Suppressor macrophage (primary cell): ENCODE measurements at places on chromosomes 2 and 18.
A peak's percentile ranks its signal among the peaks of the same experiment; 100 is the strongest.

GRCh38 chr2:217289907-217290280 lies 430.0 kb upstream of the TNP1 start:
- no peak for DNase-seq

- peak; percentile 85 for DNase-seq
Observed at GRCh38 chr2:219308142-219309101, 779 bp downstream of the PTPRN start.

- DNase-seq, result peak; percentile 88
Observed at GRCh38 chr2:35447215-35447614, 908.4 kb upstream of the CRIM1 start.

GRCh38 chr2:233217892-233218377 lies 33.5 kb upstream of the ATG16L1 start:
- peak; percentile 31 for DNase-seq

GRCh38 chr18:74451148-74451547 lies 6.0 kb downstream of the DIPK1C start:
- DNase-seq, result no peak

GRCh38 chr18:11981543-11982366 lies 448 bp downstream of the IMPA2 start:
- DNase-seq, result peak; percentile 37

DNA sequence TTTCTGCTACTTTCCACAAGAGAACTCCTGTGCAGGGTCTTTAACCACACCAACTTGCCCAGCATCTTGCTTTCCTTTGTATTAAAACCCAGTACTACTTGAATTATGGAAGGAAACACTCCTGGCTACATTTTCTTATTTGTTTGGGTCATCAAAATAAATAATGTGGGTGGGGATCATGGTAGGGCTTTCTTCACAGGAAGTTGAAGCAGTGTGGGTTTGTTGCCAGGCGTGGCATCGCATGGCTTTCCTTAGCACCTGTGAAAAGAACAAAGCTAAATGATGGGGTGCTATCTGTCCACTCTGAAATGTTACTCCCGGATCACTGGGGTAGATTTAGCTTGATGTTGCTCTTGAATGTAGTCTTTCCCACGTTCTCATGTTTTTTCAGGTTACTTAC lies 18.7 kb downstream of the ARHGAP25 start:
- DNase-seq, result no peak

- peak; percentile 20 for DNase-seq
Observed at GRCh38 chr2:63488118-63488713, 100.1 kb downstream of the WDPCP start.

DNA sequence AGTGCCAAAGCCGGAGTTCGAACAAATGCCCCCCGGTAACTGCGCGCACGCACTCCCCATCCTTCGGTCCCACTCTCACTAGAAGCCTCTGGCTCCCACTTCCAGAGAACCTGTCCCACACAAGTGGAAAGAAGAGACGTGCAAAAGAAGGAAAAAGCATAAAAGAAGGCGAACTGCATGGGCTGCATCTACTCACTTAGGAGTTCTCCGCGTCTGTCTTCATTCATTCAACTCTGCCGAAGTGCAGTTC lies 312 bp downstream of the NR4A2 start:
- DNase-seq, result no peak

- no peak for DNase-seq
Observed at GRCh38 chr2:96534141-96534540, 2.4 kb upstream of the ARID5A start.

GRCh38 chr2:56505885-56506284 lies 322.1 kb downstream of the CCDC85A start:
- no peak for DNase-seq

GRCh38 chr2:54887850-54888545 lies 162.3 kb downstream of the RTN4 start:
- DNase-seq, result no peak
